ENCODE measurements at places on chromosomes 2 and 18. TPM values are rescaled to one million over a fixed set of nuclear protein-coding genes. Genes with fewer than 3 reads are reported as not detected.

The PMAIP1 gene
- total RNA-seq, result 0.75 TPM

The TUBA4B gene
- total RNA-seq, result not detected

The SLC23A3 gene
- 0.55 TPM for total RNA-seq

The CAVIN2 gene
- 118 TPM for total RNA-seq

The PROM2 gene
- 0.35 TPM for total RNA-seq

The CPLX4 gene
- total RNA-seq, result not detected

The VWC2L gene
- not detected for total RNA-seq

The MOGAT1 gene
- total RNA-seq, result not detected

The ARPC2 gene
- total RNA-seq, result 177 TPM

The C18orf54 gene
- 0.86 TPM for total RNA-seq

The POTEC gene
- not detected for total RNA-seq

The FEV gene
- not detected for total RNA-seq

The ALLC gene
- not detected for total RNA-seq

The COL6A3 gene
- total RNA-seq, result 61.6 TPM

The CROCC2 gene
- total RNA-seq, result not detected

The STAT4 gene
- 15.2 TPM for total RNA-seq

The UGT1A3 gene
- not detected for total RNA-seq

The DSG4 gene
- total RNA-seq, result not detected

GRCh38 chr2:47724221-47724981 is 58.5 kb upstream of the MSH6 start:
- DNase-seq, result no peak

GRCh38 chr2:8125741-8126711 is 555.8 kb upstream of the ID2 start:
- peak; percentile 72 for DNase-seq

DNA sequence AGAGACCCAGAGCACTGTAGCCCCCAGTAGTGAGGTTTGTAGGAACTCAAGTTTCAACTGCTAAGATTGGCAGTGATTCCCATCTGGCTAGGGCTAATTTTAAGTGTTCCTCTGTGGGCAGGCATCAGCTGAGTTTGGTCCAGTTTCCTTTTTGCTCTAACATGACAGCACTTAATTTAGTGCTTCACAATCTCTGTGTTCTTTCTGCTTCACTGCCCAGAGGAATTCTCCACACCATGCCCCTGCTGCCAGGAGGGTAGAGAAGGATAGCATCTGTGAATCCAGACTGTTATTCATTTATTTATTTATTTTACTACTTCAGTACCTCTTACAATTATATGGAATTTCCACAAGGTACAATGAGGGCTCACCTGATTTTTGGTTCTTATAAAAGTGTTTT is 549.9 kb upstream of the FSIP2 start:
- DNase-seq, result no peak

DNA sequence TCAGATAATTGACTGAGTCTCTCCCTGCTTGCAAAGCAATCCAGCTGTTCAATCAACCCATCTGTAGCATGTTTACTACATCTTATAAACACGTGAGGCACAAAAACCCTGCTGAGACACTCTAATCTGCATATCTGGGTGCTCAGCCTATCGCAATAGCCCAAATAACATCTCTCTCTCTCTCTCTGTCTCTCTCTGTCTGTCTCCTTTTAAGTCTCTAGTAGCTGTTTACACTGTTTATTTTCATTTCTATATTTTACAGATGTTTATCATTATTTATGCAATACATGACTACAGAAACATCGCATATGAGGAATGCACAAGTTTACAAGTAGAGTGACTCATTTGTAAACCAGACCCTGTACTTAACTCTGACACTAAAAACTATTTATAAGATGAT is 422.1 kb upstream of the DSEL start:
- no peak for DNase-seq

DNA sequence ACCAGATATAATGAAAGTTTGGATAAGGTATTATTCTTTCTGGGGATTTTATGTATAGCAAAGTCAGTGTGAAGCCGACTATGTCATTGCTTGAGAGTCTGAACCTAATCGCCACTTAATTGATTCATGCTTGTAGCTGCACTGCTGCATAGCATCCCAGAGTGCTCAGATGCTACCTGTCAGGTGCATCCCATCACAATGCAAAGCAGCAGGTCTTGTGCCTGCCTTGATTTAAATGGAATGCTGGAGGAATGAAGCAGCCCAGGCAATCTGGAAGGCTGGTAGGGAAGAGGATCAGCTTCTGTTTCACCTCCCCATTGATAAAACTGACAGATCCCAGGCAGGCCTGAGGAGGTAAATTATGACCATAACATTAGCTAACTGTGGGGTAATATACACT is 40.4 kb upstream of the ATIC start:
- no peak for DNase-seq

GRCh38 chr2:5995832-5996231 is 303.6 kb downstream of the SOX11 start:
- DNase-seq, result no peak

GRCh38 chr2:54416166-54416813 is 39.8 kb upstream of the SPTBN1 start:
- no peak for DNase-seq

DNA sequence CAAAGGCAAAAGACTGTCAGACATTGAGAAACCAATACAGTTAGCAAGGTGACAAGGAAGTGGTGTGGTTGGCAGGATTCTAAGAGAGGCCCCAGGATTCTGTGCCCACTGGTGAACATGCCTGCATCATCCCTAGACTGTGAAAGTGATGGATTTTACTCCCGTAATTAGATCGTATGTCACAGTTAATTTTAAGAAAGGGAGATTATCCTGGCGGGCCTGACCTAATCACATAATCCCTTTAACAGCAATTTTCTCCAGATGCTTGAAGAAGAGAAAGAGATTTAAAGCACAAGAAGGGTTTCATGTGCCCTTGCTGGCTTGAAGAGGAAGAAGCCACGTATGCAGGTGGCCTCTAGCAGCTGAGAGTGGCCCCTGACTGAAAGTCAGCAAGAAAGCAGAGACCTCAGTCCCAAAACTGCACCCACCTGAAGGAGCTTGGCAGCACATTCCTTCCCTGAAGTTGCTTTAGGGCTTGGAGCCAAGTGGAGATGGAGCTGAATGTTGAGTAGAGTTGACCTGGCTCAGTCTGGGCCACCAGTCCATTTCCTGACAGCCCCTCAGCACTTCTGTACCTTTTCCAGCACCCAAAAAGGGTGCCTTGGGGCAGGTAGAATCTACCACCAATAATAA is 49.1 kb downstream of the GTF3C3 start:
- DNase-seq, result no peak

GRCh38 chr18:48800876-48801727 is 149.7 kb downstream of the SMAD7 start:
- peak; percentile 57 for DNase-seq

DNA sequence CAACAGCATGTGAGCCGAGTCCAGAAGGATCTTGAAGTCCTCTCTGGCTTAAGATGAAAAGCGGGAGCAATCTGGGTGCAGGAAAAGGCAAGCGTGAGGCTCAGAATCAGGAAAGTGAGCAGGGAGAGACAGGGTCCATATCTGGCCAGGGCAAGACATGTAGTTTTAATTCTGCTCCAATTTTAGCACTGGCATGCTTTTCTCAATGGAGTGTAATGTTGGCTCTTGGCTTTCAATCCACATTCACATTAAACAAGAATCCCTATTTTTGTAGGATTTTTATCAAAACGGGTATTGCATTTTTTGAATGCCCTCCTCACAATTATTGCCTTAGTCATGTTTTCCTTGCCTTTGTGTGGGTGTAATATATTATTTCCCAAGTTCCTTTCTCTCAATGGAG is 6.0 kb downstream of the SPATA3 start:
- no peak for DNase-seq

- DNase-seq, result no peak
Observed at GRCh38 chr2:153873052-153874048, 1.6 kb downstream of the GALNT13 start.

GRCh38 chr2:27307545-27308358 is 493 bp downstream of the UCN start:
- no peak for DNase-seq

DNA sequence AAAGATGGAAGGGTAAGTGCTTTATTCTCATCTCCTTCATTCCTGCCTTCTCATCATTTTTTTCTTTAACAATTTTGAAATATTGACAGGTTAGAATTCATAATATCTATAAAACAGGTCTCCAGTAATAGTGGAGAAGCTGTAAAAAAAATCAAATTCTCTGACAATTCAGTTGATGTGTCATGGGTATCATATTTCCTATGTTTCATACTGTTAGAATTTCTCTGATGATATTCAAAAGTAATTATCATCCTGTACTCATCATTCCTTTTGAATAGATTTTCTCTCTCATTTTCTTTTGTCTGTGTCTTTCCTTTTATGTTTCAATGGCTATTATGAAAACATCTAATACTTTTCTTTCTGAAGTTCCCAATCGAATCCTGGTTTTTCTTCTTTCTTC is 97.7 kb downstream of the CPS1 start:
- no peak for DNase-seq

DNA sequence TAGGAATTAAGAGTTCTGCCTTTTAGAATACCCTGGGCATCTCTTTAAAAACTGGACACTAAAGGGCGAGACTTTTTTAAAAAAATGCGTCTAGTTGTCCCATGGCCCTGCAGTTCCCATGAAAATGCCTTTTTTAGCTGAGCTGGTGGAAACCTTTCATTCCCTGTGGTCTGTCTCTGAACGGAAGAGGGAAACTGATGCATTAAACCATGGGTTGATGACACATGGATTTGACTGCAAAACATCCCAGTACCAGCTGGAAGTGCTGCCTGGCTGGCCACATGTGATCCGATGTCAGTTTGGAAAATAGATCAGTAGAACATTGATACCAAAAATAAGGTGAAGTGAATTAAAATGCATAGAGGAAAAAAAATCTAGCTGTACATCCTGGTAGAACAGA is 129.2 kb downstream of the MYO1B start:
- no peak for DNase-seq

- peak; percentile 77 for DNase-seq
Observed at GRCh38 chr18:57803103-57803969, at the start of gene ATP8B1. ATP8B1 (minus strand) TSS chr18:57803315; CDS start chr18:57731807, 71,508 bp downstream.

DNA sequence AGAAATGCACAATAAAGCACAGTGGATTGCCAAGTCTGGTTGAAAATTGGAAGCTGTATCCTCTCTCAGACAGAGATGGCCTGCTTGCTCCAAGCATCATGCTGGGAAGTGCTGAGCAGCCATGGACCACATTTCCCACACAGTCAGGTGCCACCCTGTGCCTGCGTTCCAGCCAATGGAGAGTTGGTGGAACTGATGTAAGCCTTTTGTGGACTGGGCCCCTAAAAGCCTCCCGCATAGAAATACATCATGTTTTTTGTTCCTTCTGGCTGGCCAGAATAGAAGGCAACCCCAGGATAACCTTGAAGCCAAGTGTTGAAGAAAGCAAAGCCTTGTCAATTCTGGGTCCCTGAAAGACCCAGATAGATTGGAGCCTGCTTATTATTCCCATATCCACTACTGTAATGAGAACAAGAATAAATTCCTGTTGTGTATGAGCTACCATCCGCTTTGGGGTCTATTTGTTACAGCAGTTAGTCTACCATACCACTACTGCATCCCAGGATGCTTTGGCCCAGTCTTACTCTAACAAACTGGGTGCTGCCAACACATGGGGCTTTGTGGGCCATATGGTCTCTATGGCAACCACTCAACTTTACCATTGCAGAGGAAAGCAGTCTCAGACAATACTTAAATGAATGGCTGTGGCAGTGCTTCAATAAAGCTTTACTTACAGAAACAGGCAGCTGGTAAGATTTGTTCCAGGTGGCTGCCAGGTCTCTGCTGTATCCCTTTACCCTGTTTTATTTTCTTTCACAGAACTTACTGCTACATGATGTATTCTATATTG is 65.4 kb downstream of the POLE4 start:
- DNase-seq, result no peak

DNA sequence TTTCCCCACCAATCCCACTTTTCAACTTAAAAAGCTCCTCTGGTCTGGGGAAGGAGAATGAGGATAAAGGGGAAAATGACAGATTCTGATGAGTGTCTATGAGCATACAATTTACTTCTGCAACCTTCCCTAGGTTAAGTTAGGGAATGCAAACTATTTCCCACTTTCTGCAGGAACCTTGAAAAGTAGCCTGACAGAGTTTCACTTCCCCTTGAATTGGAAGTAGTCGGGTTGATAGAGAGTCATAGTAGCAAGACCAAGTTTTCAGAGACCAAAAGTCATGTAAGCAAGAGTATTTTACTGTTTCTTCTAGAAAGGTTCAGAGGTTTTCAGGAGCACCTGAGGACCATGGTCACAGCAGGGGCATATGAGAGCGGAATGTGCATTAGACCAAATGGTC is 815.1 kb downstream of the CPS1 start:
- DNase-seq, result no peak

GRCh38 chr18:22667156-22667555 is 249.4 kb upstream of the CTAGE1 start:
- DNase-seq, result no peak

DNA sequence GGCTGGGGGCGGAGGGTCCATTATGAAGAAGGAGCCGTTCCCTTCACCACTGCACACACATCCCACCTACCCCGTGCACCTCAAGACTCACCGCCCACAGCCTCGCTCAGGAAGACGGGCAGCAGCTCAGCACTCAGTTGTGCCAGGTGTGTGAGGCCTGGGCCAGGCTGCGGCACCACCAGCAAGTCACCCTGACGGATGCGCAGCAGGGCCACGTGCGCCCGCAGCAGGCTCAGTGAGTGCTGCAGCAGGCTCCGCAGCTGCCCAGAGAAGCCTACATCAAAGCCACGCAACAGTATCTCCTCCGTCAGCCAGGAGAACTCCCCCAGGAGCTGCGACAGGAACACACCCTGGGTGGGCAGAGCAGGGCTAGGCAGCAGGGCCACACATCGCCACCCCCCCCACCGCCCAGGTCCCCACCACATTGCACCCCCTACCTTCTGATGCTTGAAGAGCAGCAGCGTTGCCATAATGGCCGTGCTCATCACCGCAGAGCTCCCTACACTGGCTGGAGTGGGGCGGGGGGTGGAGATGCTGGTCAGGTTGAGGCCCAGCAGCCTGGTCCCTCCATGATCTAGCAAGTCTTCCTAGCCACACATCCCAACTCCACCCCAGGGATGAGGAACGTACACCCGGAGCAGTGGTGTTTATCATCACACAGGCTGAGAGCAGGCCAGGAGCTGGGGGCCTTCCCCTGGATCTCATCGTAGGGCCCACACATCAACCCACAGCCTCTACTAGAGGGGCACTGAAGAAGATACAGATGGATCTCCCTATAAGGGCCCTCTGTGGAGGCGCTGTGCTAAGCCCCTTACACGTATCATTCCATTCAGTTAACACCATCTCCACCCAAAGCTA is 10.2 kb downstream of the GPAT2 start:
- DNase-seq, result no peak

- no peak for DNase-seq
Observed at GRCh38 chr18:37956902-37957301, 391.3 kb upstream of the CELF4 start.

GRCh38 chr2:196449083-196449482 is 190.4 kb upstream of the CCDC150 start:
- DNase-seq, result no peak
